IMR-90 (cell line): ENCODE measurements at places on chromosomes 2 and 18. TPM values are rescaled to one million over a fixed set of nuclear protein-coding genes. Genes with fewer than 3 reads are reported as not detected.

The SANBR gene
- 3.8 and 5.8 TPM in 2 replicates for total RNA-seq

The CCDC68 gene
- total RNA-seq, result 0.54 and 1.4 TPM in 2 replicates

The SNORC gene
- under 0.01 and 0.28 TPM in 2 replicates for total RNA-seq

The NOSTRIN gene
- total RNA-seq, result under 0.01 and 0.18 TPM in 2 replicates

The CD8B gene
- not detected in 2 replicates for total RNA-seq

The GKN2 gene
- total RNA-seq, result not detected in 2 replicates

The IWS1 gene
- 50.0 and 52.5 TPM in 2 replicates for total RNA-seq

The CCL20 gene
- not detected in 2 replicates for total RNA-seq

The C2orf80 gene
- total RNA-seq, result not detected in 2 replicates

The MC4R gene
- 0.18 and 0.28 TPM in 2 replicates for total RNA-seq

The KATNAL2 gene
- total RNA-seq, result 0.90 and 1.4 TPM in 2 replicates

The SCN9A gene
- total RNA-seq, result 135 and 179 TPM in 2 replicates

The RND3 gene
- 331 and 449 TPM in 2 replicates for total RNA-seq

The SLC4A3 gene
- 0.90 and 1.1 TPM in 2 replicates for total RNA-seq

The TCF23 gene
- total RNA-seq, result not detected in 2 replicates

The LRATD1 gene
- total RNA-seq, result 0.18 and 0.28 TPM in 2 replicates

The CHST9 gene
- total RNA-seq, result not detected in 2 replicates

The TWIST2 gene
- 9.3 and 14.7 TPM in 2 replicates for total RNA-seq

The HOXD1 gene
- not detected in 2 replicates for total RNA-seq

The FN1 gene
- 7,693 and 8,243 TPM in 2 replicates for total RNA-seq

The SLC23A3 gene
- under 0.01 and 0.18 TPM in 2 replicates for total RNA-seq

The PKDCC gene
- total RNA-seq, result 50.3 and 55.6 TPM in 2 replicates

The GRP gene
- total RNA-seq, result not detected in 2 replicates

The DPYSL5 gene
- not detected in 2 replicates for total RNA-seq

The CFC1 gene
- not detected in 2 replicates for total RNA-seq

The RAB6C gene
- total RNA-seq, result under 0.01 TPM in 1 of 2 replicates, not detected in the other

The DSC3 gene
- total RNA-seq, result under 0.01 TPM in 2 replicates

The CD8A gene
- not detected in 2 replicates for total RNA-seq

The IL37 gene
- not detected in 2 replicates for total RNA-seq

The SCYGR4 gene
- total RNA-seq, result not detected in 2 replicates

The POTEJ gene
- not detected in 2 replicates for total RNA-seq
